CD4-positive, alpha-beta T cell treated with Interleukin-21 for 1 hour (primary cell): ENCODE measurements at places on chromosomes 1 and 21.

DNA sequence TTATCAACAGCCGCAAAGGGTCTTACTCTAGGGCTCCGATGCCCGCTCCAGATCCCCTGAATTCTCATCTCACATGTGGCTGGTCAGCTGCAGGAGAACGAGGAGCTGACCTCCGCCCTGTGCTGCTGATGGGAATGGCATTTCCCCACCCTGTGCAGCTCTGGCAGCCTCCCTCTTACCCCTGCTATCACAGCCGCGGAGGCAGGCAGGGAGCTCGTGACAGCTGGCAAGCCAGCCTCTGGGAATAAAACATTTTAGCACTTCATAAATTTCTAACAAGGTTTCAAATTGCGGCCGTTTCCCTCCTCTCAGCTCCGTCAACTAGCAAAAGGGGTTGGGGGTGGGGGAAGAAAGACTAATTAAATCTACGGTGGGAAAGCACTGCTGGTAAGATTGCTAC is 81.1 kb downstream of the DSCAM start:
- no peak for DNase-seq

DNA sequence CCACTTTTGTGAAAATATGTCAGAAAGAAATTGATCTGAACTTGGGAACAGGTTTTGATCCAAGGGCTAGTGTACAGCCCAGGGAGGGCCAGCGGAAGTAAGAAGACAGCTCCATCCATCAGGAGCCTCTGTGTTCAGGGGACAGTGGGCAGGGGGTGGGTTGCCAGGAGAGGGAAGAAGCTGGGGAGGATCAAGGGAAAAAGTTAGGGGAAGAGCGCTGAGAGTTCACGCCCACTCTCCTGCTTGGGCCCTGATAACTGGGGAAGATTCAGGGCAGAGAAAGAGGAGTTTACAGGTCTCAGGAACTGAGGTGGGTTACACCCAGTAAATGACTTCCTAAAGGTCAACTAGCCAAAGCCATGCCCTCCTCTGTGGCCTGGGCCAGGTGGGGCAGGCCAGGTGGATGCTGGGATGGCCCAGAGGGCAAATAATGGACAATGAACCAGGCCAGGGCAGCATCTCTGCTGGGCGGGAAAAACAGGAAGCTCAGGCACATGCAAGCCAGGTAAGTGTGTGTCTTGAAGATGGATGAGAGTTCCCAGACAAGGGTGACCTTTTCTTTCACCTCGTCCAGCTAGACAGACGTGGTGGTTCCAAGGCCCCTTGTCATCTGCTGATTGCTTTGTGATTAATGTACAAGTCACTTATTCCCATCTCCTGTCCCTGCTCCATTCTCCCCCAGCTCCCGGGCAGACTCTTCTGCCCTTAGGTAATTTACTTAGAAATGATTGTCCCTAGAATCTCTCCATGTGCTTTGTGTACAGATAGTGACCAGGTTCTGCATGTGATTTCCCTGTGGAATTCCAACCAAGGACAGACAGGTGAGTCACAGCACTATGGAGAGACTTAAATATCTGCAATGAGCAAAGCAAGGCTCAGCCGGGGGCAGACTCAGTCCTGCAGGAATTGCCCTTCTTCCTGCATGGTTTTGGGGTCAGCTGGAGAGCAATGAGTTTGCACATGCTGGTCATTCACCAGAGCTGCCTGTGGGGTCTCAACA is 57.0 kb downstream of the MDM4 start:
- no peak for DNase-seq

DNA sequence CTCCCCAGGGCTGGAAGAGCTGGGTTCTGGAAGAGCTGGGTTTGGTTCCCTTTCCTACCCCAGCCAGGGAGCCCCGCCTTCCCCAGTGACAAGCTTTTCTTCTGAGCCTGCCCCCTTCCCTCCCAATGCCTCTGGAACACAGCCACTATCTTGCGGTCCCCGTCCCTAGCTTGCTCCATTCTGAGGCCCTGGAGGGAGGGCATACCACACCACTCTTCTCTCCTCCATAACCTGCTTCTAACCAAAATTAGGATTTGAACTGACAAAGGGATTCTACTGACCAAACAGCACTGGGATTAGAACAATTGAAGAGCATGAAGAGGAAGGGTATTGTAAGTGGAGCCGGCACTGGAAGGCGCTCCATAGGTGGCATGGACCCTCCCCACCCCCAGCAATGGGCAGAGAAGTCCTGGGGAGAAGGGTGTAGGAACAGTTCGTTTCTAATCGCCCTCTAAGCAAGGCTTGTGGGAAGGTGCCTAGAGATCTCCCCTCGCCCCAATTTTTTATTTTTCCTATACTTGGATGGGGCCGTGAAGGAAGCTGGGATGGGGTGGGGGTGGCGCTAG is 690 bp downstream of the C1orf216 start:
- DNase-seq = no peak

- no peak for DNase-seq
Observed at GRCh38 chr1:8670371-8670818, 147.0 kb downstream of the RERE start.

DNA sequence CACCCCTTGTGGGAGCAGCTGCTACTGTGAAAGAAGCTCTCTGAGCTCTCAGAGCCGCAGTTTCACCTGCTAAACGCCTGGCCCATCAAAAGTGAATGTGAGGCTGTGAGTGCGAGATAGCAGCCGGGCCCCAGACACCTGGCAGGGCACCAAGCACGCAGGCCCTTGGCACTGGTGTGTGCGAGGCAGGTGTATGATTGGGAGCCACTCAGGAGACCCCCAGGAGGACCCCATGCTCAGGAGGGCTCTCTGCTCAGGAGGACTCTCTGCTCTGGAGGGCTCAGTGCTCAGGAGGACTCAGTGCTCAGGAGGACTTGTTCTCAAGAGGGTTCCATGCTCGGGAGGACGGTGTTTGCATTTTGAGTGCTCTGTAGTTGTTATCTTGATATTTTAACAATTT is 14.3 kb upstream of the ADARB1 start:
- DNase-seq = no peak

DNA sequence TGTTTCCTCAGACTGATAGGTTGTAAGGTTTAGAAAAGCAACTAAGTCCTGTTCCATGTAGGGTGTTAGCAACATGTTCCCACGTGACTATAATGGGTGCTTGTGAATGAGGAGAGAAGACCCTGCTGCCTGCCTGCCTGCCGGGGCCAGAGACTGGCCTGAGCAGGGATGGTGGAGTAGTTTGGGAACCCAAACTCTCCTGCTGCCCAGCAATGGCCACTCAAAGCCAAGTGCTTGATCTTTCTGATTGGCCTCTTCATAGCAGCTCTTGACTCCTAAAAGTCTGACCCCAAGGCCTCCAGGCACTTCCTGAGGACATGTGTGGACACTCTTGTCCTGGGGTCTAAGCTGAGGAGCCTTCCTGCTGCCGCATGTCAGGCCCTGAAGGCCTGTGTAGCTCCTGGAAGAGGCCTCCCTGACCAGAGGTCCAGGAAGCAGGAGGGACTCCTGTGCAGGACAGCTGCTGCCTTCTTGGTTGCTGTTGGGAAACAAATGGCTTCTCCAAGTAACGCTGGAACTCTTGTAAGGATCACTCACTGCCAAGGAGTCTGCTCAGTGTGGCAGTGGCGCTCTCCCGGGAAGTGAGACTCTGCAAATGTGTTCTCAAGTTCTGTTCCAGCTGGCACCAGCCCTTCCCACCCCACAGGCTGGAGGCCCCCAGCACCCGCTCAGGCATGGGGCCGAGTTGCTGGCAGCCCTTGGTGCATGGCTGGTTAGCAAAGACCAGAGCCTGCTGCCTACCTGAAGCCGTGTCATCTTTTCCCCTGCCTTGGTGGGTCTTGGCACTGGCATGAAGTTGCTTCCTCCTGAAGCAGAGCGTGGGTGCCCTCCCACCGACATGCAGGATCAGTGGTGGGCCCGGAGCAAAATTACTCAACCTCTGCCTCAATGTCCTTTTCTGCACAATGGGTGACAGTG is 35.5 kb downstream of the MAN1C1 start:
- DNase-seq = no peak

DNA sequence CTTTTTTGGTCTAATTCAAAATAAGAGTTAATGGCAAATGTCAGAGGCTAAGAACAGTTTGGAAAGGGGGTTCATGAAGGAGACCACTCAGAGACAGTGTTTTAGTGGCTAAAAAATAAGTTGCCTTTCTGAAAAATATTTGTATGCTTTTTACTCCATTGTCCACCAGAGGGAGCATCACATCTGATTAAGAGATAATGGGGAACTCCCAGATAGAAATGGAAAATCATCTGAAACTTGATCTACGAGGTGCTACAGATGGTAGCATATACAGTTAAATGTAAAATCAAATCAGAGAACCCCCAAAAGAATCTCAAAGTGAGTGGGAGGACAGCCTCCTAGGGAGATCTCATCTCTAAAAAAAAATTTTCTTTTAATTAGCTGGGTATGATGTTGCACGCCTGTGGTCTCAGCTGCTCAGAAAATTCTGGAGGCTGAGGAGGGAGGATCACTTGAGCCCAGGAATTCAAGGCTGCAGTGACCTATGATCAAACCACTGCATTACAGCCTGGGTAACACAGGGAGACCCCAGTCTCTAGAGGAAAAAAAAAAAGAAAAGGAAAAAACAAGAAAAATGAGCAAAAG is 9.7 kb downstream of the SMYD3 start:
- DNase-seq = peak; percentile 78

DNA sequence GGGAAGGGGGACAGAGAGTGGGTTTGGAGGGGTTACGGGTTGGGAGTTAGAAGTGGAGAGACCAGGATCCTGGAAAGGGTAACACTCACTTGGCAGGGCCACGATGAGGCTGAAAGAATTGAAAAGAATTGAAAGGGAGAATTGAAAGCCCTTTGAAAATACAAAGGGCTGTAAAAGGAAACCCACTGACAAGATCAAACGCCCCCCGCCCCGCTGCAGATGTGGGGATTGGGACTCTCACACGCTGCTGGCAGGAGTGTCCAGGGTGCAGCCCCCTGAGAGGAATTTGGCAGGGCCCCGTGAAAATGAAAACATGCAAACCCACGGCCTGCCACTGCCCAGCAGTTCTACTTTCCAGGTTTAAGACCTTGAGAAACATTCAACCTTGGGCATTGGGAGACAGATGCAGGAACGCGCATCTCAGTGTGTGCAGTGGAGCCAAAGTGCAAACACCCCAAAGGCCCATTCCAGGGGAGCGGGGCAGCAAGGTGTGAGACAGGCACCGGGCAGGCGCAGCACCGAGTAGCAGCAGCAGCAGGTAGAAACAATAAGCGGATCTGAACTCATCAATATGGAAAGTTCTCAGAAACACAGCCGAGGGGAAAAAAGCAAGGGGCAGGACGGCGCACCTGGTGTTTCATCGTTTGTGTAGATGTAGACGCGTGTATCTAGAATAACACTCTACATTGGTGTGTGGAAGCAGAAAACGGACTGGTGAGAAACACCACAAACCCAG is 8.3 kb upstream of the TNFRSF1B start:
- DNase-seq = no peak

- DNase-seq = no peak
Observed at GRCh38 chr1:9438431-9439073, 100.7 kb upstream of the SLC25A33 start.

DNA sequence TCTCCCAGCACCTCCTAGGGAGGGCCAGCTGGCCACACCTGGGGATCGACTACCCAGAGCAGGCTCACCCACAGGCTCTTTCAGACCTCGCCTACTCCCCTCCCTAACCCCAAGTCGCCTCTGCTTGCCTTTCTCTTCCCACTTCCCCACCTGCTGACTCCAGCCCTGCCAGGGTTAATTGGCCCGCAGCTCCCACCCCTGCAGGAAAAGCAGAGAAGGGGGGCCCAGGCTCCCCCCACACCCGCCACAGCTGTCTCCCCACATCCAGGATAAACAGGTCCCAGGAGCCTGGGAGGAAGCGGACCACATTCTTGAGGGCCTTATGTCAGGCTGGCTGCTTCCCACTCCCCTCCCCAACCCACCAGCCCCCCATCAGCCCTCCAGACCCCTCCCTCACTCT is 45.0 kb downstream of the TAS1R2 start:
- no peak for DNase-seq

- DNase-seq = no peak
Observed at GRCh38 chr1:103265551-103265950, 157.2 kb upstream of the COL11A1 start.

- no peak for DNase-seq
Observed at GRCh38 chr1:63898428-63899196, 124.8 kb downstream of the ROR1 start.

GRCh38 chr1:111611986-111612385 is 7.6 kb upstream of the RAP1A start:
- no peak for DNase-seq

- no peak for DNase-seq
Observed at GRCh38 chr1:21814981-21815582, 3.0 kb downstream of the LDLRAD2 start.

DNA sequence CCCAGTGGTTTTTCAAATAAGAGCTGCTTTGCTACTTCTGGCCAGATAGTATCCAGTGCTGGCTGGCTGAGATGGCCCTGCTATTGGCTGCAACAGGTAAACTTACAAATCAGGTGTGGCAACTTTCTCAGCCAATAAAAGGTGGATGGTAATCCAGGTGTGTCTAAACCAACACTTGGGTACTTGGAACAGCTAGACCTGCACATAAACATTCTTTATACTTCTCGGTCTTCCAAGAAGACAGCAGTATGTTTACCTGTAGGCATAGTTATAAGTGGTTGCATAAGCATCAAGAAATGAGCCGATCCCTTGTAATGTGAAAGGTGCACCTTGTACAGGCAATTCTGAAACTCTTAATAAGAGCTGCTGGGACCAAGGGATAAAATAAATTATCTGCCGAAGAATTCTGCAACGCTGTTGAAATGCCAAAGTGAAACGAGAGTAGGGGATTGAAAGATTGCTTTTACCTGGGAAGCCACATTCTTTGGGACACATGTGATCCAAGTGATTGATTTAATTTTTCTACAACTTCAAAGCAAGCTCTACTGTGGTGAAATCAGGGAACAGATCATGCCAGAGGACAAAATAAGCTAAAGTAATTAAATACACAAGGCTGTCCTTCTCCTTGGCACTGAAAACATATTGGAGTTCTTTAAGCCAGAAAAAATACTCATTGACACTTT is at the start of gene CLDN8:
Gene CLDN8, minus strand, starts transcription at position 57 of the 683 bp plus-strand sequence. CDS start 172 bp downstream, outside the sequence.
- no peak for DNase-seq

DNA sequence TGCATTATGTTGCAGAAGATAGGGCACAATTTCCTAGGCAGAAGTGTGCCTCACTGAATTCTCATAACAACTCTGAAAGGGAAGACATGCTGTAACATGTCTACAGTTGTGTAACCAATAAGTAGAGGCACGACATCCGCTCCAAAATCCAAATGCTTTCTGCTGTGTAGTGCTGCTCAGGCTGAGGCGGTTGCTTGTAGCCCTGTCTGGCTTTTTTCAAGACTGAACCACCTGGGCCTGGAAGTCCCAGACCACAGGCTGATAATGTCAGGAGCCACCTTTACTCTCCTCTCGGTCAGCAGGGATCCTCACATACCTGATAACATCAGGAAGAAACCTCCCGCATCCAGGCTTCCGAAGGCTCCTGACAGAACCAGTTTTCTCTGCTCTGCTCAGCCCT is 10.9 kb downstream of the AKNAD1 start:
- DNase-seq = no peak

DNA sequence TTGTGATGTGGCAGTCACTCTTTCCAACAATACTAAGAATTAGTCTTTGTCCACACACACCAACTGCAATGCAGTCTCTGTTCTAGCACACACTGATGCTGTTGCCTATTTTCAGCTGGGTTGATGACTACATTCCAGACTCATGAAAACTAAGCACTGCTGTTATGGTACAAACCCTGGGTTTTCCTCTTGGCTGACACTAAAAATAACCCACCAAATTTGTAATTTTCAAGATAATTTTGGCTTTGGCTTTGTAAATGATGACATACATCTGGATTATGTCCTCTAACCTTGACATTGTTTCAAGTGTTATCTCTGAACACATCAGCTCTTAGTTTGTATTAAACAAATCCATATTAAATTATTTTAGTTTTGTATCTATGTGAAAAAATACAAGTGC is 444.8 kb downstream of the PTPRC start:
- DNase-seq = no peak

- no peak for DNase-seq
Observed at GRCh38 chr21:43287795-43288755, 119.3 kb downstream of the CRYAA start.
